ENCODE measurements at places on chromosomes 13 and 19.

DNA sequence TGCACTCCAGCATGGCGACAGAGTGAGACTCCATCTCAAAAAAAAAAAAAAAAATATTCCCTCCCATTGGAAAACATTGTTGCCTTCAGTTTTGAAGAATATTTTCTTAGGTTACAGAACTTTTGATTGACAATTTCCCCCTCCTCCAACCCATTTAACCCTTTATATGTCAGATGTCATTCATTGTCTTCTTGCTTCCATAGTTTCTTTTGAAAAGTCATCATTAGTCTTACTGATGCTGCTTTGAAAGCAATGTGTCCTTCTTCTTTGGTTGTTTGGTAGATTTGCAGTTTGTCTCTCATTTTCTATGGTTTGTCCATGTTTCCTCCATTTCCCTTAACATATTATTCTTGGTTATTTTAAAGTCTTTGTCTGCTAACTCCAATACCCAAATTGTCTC, 25.4 kb downstream of the ZNF558 start:
- no peak for DNase-seq

DNA sequence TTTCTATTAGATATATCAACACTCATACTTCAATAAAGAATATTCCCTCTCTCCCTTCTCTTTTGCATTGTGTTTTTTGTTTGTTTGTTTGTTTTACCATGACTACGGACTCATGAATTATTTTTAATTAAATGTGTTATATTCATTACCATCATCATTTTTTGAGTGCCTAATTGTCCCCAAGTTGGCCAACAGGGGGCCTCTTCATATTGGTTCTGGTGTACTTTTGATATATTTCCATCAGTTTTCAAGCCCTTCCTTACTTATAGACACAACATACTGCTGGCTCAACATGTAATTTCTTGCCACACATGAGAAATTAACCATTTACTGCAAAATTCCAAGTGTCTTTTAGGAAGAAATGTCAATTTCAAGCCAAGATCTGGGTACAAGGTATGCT, 54.5 kb upstream of the GPC6 start:
- no peak for DNase-seq

DNA sequence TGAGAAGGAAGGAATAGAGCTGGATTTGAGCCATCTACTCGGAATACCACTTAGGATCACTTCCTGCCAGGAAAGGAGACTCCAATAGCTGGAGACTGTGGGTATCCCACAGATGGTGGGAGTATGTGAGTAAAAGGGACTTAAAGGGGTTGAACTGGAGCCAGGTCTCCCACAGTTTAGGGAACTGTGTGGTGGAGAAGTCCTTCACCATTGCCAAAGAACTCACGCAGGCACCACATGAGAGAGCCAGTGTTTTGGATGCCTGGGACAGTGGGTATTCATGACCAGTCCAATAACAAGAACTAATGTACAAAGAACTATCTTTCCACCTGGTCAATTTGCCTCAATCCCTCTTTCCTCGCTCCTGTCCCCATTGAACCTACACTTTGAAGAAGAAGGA, 24.4 kb upstream of the MYCBP2 start:
- DNase-seq: no peak

- no peak for DNase-seq
Measured at GRCh38 chr13:76474356-76474755, 411.8 kb downstream of the KCTD12 start.

DNA sequence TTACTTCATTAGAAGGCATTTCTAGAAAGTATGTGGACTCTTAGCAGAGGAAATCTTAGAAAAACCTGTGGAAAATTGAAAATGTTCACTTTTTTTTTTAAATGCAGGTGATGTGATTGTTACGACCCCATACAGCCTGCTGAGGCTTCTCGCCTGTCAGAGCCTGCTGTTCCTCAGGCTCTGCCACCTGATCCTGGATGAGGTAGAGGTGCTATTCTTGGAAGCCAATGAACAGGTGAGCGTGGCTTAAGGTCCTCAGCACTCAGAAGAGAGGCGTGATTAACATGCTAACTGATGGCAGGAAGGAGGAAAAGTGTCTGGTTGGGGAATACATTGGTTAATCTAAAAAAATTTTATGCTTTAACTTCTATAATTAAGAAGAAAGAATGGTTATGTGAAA, 71.4 kb downstream of the SLC7A9 start:
- no peak for DNase-seq

- no peak for DNase-seq
Measured at GRCh38 chr19:52622261-52622660, 15.9 kb downstream of the ZNF83 start.

- DNase-seq: no peak
Measured at GRCh38 chr13:83449668-83450395, 432.4 kb downstream of the SLITRK1 start.

GRCh38 chr13:42807241-42807640, 25.9 kb downstream of the FAM216B start:
- DNase-seq: no peak

- no peak for DNase-seq
Measured at GRCh38 chr19:6708346-6708745, 12.1 kb downstream of the C3 start.

- no peak for DNase-seq
Measured at GRCh38 chr13:42363941-42364612, 92.1 kb downstream of the AKAP11 start.

DNA sequence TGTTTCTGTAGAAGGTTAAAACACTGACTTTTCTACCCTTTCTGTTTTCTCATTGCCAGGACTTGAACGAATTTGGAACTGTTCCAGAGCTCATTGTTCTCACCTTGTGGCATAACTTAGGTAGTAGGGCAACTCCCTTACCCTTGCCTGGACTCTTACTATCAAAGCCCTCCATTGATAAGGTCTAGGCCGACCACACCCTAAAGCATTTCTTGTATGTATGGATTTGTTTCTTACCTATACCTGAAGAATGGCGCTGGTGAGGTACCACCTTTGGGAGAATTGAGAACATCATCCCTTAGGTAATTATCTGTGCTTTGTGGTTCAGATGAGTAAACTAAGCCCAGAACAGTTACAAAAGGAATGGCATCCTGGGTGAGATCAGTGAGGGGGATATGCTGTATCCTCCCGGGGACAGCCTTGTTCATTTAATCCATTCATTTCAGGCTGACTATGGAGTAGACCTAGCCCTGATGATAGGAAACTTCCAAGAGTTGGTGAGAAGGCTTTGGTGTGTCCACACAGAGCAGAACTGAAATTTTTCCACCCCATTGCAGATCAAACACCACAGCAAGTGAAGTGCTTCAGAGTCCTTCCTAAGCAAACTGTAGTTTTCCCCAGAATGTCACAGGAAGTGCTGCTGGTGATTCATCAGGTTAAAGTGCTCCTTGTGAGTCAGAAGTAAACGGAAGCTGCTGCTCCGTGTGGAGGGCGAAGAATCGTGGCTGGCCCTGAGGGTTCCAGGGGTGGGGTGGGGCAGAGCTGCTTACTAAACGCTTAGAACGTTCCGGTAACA, 113.0 kb downstream of the TEX26 start:
- DNase-seq: peak; percentile 65

GRCh38 chr13:86445672-86446071, 646.5 kb upstream of the SLITRK6 start:
- no peak for DNase-seq

- DNase-seq: no peak
Measured at GRCh38 chr13:103039183-103039582, 27.0 kb downstream of the SLC10A2 start.

DNA sequence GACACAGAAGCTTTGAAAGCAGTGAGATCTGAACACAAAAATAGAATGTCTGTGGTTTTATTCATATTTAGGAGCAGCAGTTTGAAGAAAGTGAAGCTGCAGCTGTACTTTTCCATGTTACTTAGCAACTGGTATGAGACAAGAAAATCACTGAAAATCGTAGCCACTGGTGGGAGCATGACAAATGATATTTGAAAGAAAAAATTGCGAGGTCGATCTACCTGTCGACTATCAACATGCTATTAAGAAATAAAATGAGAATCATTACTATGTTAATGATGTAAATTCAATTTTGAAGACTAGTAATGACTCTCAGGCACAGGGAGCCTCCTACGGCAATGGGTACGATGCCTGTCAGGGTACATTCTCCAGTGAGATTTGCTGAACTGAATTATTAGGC, 436.4 kb downstream of the SLITRK5 start:
- no peak for DNase-seq

DNA sequence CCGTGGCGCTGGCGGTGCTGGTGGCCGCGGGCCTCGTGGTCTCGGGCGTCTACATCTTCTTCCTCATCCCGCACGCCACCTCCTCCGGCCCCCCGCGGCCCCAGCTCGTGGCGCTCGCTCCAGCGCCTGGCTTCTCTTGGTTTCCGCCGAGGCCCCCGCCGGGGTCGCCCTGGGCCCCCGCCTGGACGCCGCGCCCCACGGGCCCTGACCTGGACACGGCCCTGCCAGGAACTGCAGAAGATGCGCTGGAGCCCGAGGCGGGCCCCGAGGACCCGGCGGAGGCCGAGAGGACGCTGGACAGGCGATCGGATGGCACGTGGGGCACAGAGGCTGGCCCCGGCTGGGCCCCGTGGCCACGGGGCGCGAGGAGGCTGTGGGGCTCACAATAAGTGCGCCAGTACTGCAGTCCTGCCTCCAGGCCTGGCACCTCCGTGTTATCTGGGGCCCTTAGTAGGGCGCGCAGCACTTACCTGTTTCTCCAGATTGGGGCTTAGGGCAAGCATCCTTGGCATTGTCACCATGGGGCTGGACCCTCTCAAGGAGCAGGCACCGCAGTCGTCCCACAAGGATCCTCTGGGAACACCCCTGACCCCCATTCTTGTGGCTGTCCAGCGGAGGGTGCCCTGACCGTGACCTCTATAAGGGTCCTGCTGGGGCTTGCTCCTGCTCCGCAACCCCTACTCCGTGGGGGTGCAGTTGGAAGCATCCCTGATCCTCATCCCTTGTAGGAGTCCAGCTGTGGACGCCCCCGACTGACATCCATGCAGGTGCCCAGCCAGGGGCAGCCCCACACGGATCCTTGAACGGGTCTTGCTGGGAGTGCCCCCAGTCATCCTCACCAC, 1.5 kb downstream of the RNF225 start:
- no peak for DNase-seq

- no peak for DNase-seq
Measured at GRCh38 chr19:42279155-42279901, 10.3 kb downstream of the CIC start.

DNA sequence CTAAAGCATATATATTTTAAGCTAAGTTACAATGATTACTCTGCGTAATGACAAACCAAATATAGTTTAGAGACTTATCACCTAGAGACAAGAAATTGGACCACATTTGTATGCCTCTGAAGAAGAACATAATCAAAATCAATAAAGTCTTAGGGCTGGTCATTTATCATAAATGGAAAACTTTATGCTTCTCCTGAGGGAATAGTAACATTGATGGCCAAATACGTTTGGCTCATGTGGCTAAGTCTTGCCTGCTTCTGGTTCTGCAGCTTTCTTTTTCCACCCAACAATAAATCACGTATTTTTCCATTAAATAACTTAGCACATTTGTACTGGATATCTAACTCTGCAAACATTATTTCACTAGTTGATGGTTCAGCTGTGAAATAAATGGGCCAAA, 458.4 kb downstream of the SLITRK1 start:
- DNase-seq: no peak

DNA sequence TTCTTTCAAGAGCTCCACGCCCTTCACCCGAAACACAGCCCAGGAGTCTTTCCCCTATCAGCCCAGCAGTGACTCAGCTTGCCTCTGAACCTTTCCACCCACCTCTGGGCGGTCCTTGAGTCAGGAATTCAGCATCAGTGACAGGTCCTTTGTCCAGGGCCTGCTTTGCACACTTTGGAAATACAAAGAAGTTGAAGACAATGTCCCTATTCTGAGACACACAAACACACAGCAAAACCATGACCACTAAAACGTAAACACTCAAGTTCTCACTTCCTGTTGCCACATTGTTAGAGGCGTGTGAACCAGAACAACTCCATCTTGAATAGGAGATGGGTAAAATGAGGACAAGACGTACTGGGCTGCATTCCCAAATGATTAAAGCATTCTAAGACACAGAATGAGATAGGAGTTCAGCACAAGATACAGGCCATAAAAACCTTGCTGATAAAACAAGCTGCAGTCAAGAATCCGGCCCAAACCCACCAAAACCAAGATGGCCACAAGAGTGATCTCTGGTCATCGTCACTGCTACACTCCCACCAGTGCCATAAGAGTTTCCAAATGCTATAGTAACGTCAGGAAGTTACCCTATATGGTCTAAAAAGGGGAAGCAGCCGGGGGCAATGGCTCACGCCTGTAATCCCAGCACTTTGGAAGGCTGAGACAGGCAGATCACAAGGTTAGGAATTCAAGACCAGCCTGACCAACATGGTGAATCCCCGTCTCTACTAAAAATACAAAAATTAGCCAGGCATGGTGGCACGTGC, 49.2 kb upstream of the ATP12A start:
- no peak for DNase-seq

- no peak for DNase-seq
Measured at GRCh38 chr19:32032561-32032960, 312.8 kb upstream of the ZNF507 start.
